ENCODE measurements at places on chromosomes 6 and 20.

DNA sequence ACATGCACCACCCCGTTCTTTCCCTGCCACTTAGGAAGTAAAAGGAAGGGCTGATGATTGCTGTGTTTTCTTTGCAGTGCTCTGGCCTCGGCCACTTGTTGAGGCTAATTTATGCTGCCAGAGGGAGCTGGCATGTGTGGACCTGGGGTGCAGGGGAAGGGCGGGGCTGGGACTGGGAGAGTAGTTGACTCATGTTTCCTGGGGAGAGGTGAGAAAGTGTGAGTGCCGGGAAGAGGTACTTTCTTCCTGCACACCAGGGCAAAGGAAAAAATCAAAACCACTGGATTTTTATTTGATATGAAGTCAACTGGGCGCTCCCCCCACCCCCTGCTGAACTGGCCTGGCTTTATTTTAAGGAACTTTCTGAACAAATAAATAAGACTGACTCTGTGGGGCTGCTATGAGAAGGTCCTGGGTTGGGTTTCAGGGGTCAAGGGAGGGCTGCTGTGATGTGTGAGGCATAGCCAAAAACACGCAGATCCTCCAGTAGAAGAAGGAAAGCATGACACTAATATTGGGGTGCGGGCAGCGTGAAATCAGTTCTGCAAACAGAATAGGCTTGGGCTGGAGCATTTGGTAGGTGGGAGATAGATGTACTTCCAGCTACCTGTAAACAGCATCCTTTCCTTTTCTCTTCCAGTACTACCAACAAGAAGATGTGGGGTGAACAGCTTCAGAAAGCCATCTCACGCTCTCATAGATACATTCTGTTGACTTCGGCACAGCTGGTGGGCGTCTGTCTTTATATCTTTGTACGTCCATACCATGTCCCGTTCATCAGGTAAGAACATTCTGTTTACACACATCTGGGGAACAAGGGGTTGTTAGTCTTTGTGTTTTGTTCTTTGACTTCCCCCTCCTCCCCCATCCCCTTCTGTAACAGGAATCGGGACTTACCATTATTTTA lies 87.5 kb downstream of the SYNJ2 start:
- no peak for DNase-seq

GRCh38 chr20:5654557-5654956 lies 95.6 kb upstream of the SHLD1 start:
- no peak for DNase-seq

GRCh38 chr6:145836772-145837171 lies 22.2 kb upstream of the FBXO30 start:
- DNase-seq, result no peak

GRCh38 chr6:154345811-154346210 lies 10.8 kb downstream of the IPCEF1 start:
- no peak for DNase-seq

- no peak for DNase-seq
These were observed 30.7 kb downstream of the ADGRG6 start for GRCh38 chr6:142332393-142333098.
